ENCODE measurements at places on chromosomes 3 and 15.

GRCh38 chr15:59354417-59355031 is 18.1 kb downstream of the MYO1E start:
- no peak for DNase-seq

GRCh38 chr3:104805508-104805907 is 561.2 kb upstream of the ALCAM start:
- no peak for DNase-seq

DNA sequence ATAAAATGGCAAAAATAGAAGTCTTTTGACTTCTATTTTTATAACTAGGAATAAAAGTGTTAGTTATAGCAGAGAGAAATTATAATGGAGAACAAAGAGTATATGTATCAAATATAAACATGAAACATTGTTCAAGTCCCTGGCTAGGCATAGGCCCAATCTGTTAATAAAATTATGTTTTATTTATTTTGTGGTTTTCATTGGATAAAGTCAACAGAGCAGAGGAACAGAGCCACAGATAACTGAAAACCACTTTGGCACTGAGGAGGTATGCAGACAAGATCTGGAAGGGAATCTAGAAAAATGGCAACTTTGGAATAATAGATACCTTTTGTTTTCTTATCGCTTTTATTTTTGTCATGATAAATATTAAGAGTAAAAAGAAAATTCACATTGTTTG is 50.4 kb upstream of the ICE2 start:
- DNase-seq = no peak

DNA sequence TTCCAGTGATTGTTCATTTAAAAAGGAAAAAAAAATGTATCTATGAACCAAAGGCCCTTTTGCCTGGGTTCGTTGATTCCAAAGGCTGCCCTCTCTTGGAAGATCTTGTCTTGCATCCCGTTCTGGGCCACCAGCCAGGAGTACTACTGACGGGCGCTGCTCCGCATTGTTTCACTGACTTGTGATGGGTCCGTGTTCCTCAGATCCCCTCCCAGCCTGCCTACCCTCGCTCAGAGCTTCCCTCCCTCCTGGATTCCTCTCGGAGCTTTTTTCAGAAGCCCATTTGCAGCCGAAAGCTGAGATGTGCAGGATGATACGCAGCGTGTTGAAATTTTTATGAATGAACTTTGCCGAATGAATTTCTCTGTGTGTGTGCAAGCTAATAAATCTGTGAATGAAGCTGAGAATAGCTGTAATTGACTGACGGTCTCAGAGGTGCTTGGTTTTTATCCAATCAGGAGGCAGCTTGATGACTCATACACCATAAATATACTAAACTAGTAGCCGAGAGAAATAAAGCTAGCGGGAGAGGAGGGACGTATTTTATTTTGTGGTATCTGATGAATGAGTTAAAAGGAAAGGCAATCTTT is at the start of gene SHC4:
Gene SHC4, minus strand, starts transcription at position 396 of the 590 bp plus-strand sequence. CDS start 904 bp downstream, outside the sequence.
- peak; percentile 84 for DNase-seq

GRCh38 chr3:37905987-37906674 is 44.5 kb downstream of the CTDSPL start:
- peak; percentile 28 for DNase-seq

DNA sequence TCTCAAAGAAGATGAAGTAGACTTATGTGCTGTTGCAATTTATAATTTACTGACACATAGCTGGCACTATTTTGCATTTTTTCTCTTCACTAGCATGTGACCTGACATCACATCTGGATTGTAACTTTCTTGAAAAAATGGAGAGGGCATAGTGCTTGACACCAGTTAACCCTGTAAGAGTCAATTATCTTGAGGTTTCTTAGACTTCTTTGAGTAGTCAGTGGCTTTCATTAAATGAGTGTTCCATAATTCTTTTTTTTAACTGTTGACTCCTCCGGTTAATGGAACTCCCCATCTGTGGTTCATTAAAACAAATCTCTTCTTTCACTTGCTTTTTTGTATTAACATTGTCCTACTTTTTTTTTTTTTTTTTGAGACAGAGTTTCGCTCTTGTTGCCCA is 16.9 kb upstream of the PRKCI start:
- DNase-seq = no peak

GRCh38 chr3:25944329-25944728 is 154.4 kb downstream of the OXSM start:
- DNase-seq = no peak

Measured in globus pallidus (tissue), 1 donor.